ENCODE measurements at places on chromosomes 2 and 18.

DNA sequence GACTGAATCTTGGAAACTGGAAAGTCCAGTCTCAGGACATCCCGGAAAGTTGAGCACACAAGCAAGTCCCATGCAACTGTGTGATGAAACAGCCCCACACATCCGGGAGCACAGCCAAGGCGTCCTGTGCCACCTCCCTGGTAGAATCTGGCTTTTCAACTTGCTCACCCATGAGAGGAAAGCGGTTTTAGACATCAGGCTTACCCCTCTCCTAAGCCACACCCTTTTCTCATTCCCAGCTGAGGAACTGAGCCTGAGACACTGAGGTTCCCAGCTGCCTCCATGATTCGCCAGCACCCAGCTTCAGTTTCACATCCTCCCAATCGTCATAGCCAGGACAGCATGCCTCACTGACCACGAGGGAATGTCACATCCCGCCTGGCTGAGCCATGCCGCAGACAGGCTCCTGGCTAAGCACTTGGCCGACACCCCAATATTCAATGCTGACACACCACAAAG, 60.3 kb downstream of the STEAP3 start:
- DNase-seq: no peak

GRCh38 chr18:43893001-43893637, 615.8 kb upstream of the SYT4 start:
- no peak for DNase-seq

DNA sequence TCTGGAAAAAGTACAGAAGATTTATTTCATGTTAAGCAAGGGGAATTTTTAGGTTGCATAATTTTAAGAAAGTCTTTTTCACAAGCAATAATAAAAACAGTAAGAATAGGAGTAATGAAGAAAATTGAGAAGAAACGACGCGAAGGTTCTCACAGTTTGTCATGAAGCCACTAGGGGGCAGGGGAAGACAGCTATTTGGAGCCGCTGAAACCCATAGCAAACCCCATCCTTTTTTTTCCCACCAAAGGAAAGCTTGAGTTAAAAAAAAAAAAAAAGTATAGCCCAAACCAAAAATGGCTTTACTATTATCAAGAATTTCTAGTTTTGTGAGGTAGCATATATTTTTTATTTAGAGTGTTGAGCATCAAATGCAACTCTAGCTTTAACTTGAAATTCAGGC, 300.9 kb downstream of the PHLPP1 start:
- peak; percentile 45 for DNase-seq

GRCh38 chr2:239736358-239737143, 288.6 kb downstream of the NDUFA10 start:
- DNase-seq: no peak

DNA sequence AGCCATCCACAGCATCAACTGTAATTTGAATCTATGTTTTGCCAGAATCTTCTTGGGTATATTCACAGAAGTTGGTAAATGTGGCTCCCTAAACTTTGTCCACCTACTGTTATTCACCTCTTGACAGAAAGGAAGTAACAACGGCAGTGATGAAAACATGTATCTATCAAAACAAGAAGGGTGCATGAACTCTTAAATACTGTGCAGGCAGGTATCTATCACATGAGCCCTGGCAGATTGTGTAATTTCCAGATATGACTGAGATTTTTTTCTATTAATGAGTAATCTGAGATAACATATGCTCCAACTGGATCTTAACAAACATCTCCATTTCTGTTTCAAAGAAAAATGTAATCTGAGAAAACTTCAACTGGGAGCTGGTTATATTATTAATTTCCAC, 36.6 kb downstream of the SFT2D3 start:
- no peak for DNase-seq

DNA sequence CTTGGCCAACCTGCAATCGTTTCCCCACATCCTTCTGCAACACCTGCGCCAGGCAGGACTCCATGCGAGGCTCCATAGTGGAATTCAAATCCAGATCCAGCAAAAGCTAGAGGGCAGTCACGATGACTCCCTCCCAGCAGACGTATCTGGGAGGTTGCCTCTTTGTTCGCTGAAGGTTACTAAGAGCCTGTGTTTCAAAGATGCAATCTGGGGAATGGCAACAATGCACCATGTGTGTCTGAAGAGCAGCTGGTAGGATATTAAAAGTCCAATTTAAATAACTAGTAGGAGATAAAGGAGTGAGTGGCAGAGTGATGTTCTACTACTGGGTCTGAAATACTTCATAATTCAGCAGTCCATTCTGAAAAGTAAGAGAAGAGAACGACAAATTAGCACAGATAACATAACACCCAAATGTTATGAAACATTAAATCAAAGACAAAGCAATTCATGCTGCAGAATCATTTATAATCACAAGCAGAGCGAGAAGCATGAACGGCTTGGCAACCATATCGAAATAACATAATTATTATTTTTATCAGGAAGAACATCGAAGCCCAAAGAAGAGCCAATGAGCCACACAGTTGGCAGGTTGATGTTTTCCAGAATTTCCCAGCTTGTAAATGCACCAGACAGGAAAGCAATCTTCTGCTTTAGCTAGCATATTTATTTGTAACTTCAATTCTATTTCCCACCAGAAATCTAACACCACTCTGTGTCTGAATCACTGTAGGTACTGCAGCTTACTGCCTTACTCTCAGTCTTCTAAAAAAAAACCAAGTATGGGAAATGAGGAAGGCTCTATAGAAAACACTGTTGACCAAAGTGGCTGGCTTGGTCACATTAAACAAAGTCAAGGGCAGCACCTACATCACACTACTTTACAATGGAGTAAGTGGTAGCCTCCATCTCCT, 43.2 kb downstream of the CLASP1 start:
- DNase-seq: no peak

GRCh38 chr2:188243381-188243780, 48.3 kb upstream of the GULP1 start:
- DNase-seq: no peak

DNA sequence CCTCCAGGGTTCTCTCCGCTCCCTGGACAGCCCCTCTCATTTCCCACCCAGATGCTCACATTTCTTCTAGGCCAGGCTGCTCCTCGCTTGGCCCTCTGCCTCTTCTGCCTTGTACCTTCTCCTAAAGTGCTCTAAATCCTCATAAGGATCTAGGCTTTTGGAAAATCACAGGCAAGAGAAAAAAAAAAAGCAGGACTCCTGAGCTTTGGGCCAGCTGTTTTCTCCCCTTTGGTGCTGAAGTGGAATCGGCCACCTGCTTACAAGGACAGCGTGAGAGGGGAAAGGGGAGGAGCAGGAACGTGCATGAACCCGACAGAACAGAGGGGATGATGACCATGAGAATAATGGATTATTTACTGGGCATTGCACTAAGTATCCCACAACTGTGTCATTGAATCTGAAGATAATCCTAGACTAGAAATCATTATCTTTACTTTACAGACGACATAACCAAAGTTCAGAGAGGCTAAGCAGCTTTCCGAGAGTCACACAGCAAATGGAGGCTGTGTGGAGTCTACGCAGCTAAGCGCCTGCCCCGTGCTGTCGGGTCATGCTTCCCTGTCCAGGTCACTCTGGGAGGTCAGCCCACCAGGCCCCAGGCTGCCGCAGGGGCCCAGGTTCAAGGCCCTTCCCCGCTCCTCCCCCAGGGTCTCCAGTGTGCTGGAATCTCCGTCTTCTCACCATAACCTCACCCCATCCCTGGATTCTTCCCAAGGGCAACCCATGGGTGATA, 141.9 kb downstream of the PXDN start:
- DNase-seq: no peak

DNA sequence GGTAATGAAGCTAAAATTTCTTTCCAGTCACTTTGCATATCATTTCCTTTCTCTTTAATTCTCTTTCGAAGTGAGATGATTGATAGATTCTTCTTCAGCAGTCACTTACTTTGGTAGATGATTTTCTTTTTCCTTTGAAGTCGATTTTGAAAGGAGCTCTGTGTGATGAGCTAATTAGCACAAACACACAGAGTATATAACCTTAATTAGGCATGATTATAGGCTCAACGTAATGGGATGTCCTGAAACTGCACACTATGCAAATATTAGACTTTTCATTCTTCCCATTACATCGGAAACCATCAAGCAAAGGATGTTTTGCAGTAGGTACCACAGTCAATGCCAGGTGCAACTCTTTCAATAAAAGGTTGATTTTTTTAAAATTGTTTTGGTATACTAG, 6.4 kb upstream of the CTLA4 start:
- DNase-seq: no peak

DNA sequence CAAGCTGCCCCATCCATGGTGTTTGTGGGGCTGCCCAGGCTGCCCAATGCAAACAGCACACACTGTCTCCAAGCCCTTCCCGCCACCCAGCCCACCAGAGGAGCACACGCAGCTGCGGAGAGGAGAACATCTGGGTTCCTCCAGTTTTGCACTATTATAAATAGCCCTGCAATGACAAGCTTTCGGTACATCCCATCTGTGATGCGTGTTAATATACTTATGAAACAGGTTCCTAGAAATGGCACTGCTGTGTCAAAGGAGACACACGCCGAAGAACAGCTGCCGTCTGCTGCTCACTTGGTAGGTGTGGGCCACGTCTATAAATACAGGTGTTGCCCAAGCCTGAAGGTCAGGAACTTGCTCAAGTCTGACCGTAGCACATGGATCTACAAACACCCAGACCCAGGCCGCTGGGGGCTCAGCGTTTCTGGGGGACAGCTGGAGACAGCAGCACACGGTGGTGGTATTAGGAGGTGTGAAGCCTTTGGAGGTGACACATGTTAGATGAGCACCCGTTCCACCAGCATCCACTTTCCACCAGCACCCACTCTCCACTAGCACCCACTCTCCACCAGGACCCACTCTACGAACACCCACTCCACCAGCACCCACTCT, 34.3 kb downstream of the PXDN start:
- no peak for DNase-seq

GRCh38 chr18:5298156-5298852, 2.8 kb upstream of the ZBTB14 start:
- DNase-seq: no peak

DNA sequence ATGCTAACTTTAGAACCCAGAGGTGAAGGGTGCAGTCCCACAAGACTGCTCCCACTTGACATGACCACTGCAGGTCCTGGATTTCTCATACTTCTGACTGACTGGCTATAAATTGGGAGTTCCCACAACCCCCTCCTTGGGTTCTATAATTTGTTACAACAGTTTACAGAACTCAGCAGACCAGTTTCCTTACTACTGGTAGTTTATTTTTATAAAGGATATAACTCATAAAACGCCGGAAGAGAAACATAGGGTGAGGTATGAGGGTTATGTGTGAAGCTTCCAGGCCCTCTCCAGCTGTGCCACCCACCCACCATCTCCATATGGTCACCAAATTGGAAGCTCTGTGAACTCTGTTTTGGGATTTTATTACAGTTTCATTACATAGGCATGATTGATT, 839.6 kb downstream of the TSN start:
- DNase-seq: no peak

DNA sequence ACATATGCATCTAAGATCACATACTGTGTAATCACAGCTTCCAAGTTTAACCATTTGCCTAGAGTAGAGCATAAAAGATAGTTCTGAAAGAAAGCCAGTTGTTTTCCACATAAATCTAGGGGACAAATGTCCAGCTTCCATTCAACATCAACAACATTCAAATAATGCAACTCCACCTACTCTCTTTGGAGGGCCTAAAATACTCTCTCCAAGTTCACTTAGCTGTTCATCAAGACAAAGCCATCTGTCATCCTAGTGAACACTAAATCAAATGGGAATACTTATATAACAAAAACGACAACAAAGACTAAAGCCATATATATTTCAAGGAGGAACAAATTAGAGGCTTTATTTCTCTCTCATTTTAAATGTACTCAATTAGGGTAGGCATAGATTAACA, 221.5 kb upstream of the CDH2 start:
- DNase-seq: no peak

- DNase-seq: no peak
These were observed 92.6 kb upstream of the TMEM18 start for GRCh38 chr2:769771-770170.

DNA sequence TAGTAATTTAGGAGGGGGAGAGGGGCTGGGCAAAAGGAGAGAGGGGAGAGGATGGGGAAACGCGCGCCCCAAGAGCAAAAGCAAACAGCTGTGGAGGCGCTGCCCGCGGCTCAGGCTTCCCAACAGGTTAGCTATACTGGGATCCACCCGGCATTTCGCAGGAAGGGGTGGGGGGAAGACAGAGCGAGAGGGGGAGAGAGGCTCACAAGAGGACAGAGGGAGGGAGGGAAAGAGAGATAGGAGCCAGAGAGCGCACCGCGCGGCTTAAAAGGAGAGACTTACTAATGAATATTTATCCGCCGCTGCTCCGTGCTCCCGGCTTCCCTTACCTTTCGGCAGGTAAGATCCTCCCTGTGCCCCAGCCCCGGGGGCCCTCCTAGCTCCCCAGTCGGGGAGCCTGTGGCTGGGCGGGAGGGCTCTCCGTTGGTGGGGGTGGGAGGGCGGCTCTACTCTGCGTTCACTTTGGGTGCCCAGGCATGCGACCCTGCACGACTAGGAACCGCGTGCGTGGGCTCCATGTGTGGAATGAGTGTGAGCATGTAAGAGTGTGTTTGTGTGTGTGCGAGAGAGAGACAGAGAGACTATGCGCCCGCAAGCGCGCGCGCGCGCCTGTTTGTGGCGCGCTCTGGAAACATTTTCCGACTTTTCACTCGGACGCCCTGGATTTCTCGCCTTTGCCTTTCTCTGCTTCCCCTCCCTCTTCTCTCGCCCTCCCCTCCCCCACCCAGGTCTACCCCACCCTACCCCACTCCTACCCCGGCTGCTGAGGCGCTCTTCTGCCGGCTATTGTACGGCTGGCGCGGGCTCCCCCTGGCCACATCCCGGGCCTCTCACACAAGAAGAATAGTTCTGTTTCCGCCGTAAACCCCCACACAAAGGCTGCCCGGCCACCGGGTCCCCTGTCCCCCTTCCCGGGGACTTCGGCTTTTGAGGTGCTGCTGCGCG, 7.2 kb upstream of the SIX3 start:
- DNase-seq: no peak

GRCh38 chr2:239120664-239121063, 272.8 kb downstream of the TWIST2 start:
- DNase-seq: no peak

DNA sequence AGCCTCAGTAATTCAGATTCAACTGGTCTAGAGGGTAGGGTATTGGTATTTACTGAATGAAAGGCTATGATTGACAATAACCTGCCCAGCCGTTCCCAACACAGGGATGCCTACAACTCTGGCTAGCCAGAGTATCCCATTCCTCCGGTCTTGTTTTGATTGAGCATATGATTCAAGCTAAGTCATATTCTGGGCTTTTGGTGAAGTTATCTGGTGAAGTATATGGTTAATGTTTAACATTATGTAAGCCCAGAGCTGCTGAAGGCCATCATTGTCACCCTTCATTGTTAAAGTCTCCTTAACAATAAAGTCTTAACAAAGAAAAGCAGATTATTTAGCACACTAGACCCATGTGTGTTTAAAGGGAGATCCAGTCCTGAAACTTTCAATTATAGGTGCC, 152.6 kb downstream of the EXOC6B start:
- no peak for DNase-seq

DNA sequence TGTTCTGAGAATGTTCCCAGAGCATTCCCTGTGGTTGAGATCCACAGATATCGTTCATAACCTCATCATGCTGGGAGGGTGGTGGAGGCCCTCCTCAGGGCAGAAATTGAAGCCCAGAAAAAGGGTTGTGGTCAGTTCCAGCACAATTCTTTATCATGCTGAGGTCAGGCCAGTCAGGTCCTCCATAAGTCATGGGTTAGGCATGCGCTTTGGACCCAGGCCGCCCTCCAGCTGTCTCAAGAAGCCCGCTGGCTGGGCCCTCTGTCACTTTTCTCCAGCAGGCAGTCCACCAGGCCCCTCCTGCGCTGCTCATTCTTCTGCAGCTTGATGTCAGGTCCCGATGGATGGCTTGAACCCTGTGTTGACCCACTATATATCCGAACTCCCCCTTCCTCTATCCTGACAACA, 151.1 kb upstream of the NT5C1B start:
- DNase-seq: no peak

GRCh38 chr2:172135446-172135845, 32.7 kb upstream of the DLX2 start:
- DNase-seq: no peak
